ENCODE measurements at places on chromosomes 3 and 15.

DNA sequence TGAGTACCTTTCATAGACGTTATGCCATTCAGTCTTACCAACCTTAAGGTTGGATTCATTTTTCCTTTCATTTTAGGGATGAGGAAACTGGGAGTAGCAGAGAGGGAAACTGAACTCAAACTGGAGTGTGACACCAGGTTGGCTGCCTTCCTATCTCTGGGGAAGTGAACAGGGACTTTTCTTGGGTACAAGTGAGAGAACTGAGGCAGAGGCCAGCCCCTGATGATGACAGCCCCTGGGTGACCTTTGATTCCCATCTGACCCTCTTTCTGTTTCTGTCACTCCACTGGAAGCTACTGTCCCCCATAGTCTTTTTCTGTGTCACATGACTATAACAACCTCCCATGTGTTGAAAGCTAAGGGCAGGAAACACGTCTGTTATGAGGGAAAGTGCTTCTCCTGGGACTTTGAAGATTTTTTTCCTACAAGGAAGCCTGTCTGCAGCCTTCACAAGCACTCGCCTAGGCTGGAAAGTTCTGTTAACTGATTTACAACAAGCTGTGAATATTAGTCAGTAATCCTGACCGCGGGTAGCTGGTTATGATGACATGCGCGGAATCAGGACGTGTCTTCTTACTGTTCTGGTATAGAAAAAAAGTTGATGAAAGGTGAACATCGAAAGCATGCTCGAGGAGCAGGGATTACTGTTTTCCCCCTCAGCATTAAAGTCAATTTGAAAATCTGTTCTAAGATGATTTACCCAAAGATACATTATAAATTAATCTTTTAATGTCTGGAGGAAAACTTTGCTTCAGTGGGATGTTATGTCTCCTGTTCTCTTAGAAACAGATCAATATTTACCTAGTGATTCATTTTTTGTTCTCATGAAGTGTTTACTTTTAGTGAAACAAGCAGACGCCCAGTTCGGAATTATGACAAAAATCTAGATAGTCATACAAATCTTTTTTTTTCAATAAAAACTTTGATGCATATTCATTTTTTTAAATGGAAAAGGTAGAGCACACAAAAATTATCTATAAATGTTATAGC lies 31.5 kb downstream of the ABHD2 start:
- no peak for DNase-seq

- no peak for DNase-seq
Observed at GRCh38 chr3:126944089-126944965, 38.6 kb upstream of the PLXNA1 start.

DNA sequence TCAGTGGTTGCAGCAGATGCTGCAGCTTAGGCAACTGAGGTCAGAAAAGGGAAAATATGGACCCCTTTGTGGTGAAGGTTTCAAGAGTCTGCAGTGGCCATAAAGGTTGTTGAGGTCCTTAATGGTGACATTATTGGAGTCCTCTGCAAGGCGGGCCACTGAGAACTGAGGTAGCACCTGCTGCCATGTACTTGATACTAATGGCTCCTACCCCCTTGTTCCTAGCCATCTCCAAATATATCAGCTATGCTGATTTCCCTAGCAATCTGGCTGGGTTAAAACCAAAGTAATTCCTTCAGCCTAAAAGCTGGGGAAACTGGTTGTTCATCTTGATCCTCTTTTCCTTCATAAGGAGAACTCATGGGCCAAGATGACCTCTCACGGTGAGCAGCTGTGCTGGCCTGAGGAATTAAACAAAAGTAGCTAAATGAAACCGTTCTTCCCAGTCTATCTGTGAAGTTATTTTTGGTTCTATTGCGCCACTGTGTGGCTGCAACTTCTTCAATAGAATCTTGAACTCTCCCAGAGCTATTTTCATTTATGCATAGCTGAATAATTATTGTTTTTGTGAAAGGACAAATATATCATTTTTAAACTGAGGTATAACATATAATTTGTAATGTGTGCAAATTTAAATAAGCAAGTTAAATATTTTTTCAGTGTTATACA lies 76.1 kb upstream of the PLSCR4 start:
- no peak for DNase-seq

GRCh38 chr3:116444819-116445310 lies 422 bp downstream of the LSAMP start:
- DNase-seq: peak; percentile 43

DNA sequence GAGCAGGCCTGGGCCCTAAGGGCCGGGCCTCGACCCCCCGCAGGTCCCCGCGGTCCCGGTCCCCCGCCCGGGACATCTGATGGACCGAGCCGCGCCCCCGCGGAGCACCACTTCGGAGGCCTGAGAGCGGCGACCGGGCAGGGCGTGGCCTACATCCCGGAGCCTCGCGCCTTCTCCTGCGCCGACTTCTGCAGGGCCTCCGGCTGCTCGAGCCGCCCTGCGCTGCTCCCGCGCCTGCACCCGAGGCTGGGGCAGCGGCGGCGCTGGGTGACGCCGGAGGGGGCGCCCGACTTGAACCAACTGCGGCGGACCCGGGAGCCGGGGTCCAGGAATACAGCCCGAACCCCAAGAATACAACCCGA lies 14.9 kb upstream of the GP9 start:
- no peak for DNase-seq

- no peak for DNase-seq
Observed at GRCh38 chr3:41195946-41196345, 3.4 kb upstream of the CTNNB1 start.

GRCh38 chr3:147216143-147216673 lies 190.1 kb downstream of the ZIC4 start:
- no peak for DNase-seq

- no peak for DNase-seq
Observed at GRCh38 chr3:173403376-173403775, 5.8 kb downstream of the NLGN1 start.

- no peak for DNase-seq
Observed at GRCh38 chr15:81813215-81813614, 232.6 kb downstream of the MEX3B start.

DNA sequence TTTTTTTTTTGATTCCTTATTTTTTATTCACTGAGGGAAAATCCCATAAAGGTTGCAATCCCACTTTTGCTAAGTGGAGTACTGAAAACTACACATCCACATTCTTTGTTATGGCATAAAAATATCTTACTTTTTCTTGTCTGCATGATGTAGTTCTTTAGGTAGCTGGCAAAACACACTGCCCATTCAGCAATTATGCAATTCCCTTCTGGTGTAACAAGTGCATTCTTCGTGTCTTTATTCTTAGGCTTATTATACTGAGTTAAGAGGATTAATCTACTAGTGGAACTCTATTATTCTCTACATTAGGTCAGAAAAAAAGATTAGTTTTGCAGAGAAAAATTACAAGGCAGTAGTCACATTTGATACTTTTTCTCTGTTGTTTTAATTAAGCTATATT lies 403.8 kb upstream of the GBE1 start:
- DNase-seq: no peak

DNA sequence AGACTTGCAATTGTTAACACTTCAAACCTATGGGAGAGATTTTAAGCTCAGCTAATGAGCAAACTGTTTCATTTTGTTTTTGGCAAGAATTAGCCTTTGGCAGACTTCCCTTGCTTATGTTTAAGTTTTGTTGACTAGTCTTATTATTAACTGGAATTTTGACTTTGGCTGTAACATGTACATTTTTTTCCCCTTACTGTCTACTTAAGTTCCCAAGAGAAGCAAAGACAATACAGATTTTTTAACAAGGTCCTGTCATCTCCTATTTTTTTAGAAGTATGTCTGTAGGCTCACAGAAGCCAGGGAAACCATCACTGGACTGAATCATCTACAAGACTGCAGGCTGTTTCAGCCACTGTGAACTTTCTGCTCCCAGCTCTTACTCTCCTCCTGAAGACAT lies 74.3 kb downstream of the DGKG start:
- no peak for DNase-seq

- DNase-seq: no peak
Observed at GRCh38 chr15:91912336-91912735, 58.8 kb downstream of the SLCO3A1 start.

- DNase-seq: no peak
Observed at GRCh38 chr15:35055416-35056105, 29.5 kb downstream of the NANOGP8 start.
